WTC11 (cell line): ENCODE measurements at places on chromosomes 7 and 10. TPM values are rescaled to one million over a fixed set of nuclear protein-coding genes. Genes with fewer than 3 reads are reported as not detected.

GRCh38 chr7:27031289-27032172 lies 64.3 kb downstream of the HOXA1 start:
- no peak overlapping the region for H3K27ac ChIP-seq
- H3K4me1 ChIP-seq: peaks cover 21% of the 10 kb centered on the region
- H3K4me3 ChIP-seq: no peak overlapping the region
- H3K36me3 ChIP-seq: no peaks in the 10 kb centered on the region
- DNase-seq: no peak

DNA sequence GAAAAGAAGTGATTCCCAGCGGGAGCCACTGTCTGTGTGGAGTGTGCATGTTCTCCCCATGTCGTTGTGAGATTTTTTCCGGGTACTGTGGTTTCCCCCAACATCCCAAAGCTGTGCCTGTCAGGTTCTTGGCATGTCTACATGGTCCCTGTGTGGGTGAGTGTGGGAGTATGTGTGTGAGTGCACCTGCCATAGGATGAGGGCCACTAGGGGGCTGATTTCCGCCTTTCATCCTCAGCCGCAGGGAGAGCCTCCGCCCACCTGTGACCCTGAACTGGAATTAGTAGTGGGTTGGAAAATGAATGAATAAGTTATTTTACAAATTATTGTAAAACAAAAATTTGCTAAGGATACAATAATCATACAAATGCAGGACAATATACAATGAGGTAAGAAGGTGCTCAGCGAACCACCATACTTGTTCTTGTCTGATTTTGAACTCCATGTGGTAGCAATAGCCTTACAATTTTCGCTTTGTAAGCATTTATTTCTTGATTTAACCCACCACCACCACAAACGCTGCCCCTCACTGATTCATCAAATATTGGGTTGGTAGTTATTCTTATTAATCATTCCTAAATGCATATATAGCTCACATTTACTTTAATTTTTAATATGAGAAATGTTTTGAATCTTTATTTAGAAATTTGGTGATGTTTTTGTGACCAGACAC lies 641.2 kb upstream of the VSTM2A start:
- no peak for DNase-seq
- H3K4me1 ChIP-seq: peaks cover 13% of the 10 kb centered on the region
- H3K36me3 ChIP-seq: peaks cover 9% of the 10 kb centered on the region; the same call in 1 of the 2 replicates
- no peak overlapping the region for H3K4me3 ChIP-seq
- H3K27me3 ChIP-seq: no peaks in the 10 kb centered on the region

DNA sequence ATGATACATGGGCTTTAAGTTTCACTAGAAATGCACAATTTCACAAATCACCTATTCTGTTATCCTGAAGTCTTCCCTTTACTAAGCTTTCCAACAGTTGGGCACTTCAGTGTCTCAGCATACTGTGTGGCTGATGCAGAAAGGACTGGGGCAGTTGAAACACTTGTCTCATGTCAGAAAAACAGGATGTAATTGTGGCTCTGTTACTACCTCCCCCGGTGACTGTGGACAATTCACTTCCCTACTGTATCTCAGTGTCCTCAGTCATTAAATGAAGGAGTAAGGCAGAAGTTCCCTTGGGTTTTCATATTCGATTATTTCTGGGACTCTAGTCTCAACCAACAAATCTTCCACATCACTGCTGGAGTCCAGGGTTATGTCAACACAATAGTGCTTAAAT lies 17.9 kb downstream of the ANKRD22 start:
- H3K4me1 ChIP-seq: no peaks in the 10 kb centered on the region
- no peak overlapping the region for H3K27ac ChIP-seq
- no peaks in the 10 kb centered on the region for H3K27me3 ChIP-seq
- no peak for DNase-seq
- H3K4me3 ChIP-seq: no peak overlapping the region

GLI3 gene
- 41.0 to 46.2 TPM (median 42.1 TPM) in 3 replicates for total RNA-seq

LHFPL3 gene
- total RNA-seq: 0.34 to 0.83 TPM in 2 of 3 replicates, not detected in the other

MASTL gene
- total RNA-seq: 25.2 to 25.5 TPM (median 25.5 TPM) in 3 replicates

ANKRD7 gene
- total RNA-seq: 1.7 to 3.5 TPM (median 1.9 TPM) in 3 replicates

PILRA gene
- 1.8 to 3.2 TPM (median 3.0 TPM) in 3 replicates for total RNA-seq
